ENCODE measurements at places on chromosomes 3 and 15.
A peak's percentile ranks its signal among the peaks of the same experiment; 100 is the strongest.

DNA sequence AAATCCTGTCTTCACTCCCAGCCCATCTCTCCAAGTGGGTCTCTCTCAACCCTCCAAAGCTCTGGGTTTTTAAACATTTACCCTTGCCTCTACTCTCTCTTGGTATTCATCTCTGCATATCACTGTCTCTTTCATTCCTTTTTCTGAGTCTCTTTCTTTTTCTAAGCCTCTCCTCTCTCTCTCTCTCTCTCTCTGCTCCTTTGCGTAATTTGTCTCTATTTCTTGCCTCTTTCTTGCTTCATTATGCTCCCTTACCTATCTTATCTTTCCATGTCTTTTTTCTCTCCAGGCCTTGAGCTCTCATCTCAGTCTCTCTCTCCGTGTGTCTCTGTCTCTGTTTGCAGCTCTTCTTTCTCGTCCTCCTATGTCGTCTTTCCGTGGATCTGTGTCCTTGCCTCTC, 678 bp upstream of the SCAMP5 start:
- DNase-seq: no peak

DNA sequence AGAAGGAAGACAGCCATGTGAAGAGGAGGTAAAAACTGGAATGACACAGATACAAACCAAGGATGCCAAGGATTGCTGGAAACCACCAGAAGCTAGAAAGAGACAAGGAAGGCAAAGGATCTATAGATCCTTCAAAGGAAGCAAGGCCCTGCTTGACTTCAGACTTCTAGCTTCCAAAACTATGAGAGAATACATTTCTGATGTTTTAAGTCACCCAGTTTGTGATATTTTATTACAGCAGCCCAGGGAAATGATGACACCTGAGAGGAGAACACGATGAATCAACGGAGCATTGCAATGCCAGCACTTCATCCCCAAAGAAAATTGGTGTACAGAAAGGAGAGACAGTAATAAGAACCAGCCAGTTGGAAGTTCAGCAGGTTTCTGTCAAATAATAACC, 116.3 kb downstream of the MAGI1 start:
- no peak for DNase-seq

DNA sequence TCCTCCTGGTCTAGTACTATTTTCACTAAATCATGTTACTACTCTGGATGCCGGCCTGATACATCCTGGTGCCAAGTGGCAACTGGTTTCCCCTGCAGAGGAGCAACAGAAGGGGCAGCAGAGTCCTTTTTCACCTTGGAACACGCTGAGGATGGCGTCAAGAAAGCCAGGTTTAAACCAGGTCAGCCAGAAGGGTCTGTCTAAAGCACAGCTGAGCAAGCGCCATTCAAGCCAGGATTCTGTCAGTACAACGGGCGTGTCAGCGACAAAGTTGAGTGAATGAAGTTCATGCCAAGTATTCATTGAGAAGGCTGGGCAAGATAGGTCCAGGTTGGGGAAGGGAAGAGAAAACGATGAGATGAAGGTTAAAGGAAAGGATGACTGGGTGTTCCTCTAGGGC, 88.2 kb downstream of the FBN1 start:
- DNase-seq: no peak

GRCh38 chr3:49869525-49870126, at the start of gene CAMKV:
Gene CAMKV, minus strand, starts transcription at chr3:49869906. Its CDS starts 7,518 bp downstream, at chr3:49862388.
- peak; percentile 2 for DNase-seq

GRCh38 chr3:31462050-31462569, 70.6 kb upstream of the STT3B start:
- DNase-seq: peak; percentile 36

- no peak for DNase-seq
Measured at GRCh38 chr15:72369964-72370363, 5.8 kb downstream of the HEXA start.

DNA sequence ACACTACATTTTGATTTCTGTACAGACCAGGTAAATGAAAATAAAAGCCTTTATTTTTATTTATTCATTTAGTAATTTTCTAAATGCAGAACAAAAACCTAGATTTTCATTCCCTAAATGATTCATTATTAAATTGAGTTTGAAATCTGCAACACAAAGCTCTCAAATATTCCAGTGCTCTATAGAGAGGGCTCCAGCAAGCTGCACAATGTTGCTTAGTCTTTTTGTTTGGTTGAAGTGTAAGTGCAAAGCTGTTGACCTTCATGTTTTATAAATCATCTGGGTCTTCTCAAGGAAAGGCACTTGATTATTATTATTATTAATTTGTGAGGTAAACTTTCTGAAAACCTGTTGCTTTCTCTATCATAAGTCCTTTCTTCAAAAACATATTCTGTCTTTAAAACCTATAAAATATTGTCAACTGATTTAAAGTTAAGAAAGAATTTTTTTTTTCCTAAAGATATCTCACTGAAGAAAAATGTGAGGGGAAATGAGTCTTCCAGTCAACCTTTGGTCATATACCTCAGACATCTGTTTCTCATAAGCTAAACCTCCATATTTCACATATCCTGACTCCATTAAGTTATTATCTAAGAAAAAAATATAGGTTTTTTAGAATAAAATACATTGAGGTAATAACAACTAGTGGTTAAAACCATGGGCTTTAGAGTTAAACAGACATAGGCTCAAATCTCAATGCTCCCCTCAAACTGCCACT, 100.7 kb downstream of the ZIC4 start:
- no peak for DNase-seq

GRCh38 chr3:89280822-89281365, 173.5 kb downstream of the EPHA3 start:
- DNase-seq: no peak

DNA sequence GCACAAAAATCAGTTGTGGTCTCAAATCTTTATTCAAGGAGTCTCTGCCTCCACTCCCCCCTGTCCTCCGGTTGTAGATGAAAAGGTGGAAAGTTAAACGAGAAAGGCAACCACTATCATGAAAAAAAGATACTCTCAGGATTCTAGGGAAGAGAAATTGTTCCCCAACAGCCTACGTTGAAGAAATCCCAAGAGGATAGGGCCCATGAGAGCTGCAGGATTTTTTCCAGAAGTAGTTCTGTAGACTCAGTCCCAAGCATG, 14.3 kb downstream of the ZIC1 start:
- no peak for DNase-seq

DNA sequence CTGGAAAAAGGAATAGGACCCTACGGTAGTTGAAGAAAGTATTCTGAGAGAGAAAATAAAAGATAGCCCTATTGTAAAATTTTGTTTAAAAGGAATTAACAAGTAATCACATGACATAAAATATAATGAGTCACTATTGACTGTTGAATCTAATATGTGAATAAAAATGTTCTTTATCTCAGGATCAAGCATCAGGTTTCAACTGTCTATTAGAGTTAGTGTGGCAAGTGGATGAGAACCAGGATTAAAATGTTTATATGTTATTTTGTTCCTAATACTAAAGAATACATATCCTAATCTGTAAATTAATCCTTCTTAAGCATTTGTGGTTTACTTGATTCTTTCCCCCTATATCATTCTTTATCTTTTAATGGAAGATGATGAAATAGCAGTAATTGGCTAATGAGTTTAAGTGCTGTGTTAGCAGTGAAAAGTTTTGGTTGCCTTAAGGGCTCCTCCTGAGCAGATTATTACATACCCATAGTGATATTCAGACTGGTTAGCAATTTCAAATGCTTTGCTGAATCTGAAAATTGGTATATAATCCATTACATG, 101.8 kb upstream of the BCHE start:
- no peak for DNase-seq

DNA sequence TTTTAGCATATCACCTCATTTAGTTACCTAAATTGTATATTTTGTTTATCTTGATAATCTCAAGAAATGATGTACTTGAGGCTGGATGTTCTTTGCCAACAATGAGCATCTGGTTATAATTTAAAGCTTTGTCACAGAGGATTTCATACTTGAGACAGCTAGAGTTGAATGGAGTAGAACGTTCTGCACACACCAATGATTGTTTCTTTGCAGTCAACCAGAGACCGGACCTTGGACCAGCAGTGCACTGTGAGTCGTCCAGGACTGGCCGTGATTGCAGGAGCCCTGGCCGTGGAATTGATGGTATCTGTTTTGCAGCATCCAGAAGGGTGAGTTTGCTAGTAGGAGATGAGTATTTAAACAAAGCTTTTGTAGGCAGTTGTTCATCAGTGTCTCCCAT, 90.4 kb downstream of the ATG7 start:
- no peak for DNase-seq

DNA sequence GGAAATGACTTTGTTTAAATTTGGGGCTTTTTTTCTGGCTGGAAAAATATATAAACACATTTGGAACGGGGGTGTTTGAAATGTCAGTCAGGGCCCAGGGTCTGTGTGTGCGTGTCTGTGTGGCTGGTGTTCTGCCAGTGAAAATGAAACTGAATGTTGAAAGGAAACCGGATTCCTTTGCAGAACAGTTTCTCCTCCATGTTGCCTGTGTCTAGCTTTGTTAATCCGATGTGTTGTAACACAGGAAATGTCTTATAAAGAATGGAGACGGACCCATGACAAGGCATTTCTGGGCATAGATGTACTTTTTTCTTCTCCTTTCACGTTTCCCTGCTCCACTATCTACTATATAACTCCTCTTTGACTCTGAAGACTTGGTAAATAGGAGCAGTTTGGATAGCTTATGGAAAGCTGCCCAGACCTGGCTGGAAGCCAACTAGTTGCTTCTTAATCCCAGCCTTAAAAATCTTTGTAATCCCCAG, 2.8 kb downstream of the SQOR start:
- DNase-seq: no peak

DNA sequence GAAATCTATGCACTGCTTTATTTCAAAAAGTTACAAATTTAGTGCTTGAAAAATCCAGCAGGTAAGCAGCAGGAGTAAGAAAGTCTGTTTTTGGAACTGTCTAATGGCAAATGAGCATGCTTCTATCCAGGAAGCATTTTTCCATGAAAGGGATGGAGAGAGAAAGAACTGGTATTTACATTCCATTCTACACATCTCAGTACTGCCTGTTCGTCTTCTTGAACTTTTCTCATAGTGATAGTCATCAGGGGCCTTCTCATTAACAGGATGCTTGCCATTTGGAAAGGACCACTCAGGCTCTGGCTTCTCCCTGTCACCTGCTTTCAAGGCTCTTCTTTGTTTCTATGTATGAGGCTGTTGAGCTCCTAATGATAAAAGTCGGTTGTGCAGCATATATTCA, 267.3 kb upstream of the IL12A start:
- no peak for DNase-seq

DNA sequence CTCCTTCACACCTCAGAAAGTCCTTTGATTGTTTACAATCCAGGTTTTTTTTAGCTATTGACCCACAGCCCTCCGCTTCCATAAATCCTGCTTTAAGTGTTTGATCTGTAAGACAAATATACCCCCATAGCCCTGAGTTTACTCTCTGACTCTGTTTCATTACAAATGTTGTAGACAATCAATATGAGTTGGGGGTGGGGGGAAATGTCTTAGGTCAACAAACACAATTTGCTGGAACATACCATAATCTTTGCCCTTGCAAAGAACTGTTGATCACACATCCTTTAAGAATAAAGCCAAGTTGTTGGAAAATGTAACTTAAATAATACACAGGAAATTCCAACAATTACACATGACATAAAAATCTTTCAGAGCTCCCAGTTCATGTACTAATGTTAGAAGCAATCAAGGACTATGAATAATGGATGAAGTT, 301.8 kb upstream of the SEMA6D start:
- DNase-seq: peak; percentile 12

DNA sequence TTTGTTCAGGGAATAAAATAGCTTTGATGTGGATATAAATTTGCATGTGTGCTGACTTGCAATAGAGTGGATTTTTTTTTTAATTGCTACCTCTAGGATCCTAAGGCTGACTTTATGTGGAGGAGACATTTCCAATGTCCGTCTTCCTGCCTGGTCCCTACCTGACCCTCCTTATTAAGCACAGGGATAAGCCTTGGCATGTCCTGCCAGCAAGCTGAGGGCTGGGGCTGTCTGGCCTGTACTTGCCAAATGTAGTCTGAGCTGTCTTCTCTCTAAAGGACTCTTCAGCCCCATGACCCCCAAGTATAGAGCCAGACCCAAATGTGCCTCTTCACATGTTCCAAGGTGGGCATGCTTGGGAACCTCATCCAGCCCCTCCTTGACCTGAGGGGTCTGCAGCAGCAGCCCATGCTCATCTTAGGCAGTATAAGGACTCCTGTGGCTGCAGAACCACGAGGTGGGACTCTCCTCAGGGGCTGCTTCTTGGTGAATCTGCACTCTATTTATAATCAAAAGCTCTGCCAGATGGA, 88.8 kb downstream of the CACNA1D start:
- DNase-seq: no peak

- no peak for DNase-seq
Measured at GRCh38 chr15:77717333-77717990, 84.8 kb upstream of the LINGO1 start.

DNA sequence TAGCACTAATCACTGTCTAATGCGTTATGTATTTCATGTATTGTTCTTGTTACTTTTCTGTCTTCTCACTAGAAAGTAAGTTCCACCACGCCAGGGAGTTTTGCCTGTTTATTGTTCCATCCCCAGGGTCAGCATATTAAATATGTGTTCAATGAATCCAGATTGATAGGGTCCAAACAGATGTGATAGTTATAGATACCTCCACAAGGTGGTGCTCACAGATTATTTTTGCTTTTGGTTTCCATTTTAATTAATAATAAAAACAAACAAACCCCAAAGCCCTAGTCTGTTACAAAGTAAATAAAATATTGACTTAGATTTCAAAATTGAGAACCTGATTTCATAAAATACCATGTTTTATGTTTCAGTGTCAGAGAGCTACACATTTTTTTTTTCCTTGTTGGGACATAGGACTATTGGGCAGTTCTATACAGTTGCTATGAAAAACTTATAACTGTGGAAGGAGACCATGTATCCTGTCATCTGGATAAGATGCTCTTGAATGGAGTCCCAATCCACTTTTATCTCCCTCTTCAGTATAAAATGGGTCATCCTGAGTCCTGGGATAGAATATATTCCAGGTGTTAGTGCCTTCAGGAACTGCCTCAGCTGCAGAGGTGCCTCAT, 12.4 kb downstream of the OTOL1 start:
- no peak for DNase-seq

DNA sequence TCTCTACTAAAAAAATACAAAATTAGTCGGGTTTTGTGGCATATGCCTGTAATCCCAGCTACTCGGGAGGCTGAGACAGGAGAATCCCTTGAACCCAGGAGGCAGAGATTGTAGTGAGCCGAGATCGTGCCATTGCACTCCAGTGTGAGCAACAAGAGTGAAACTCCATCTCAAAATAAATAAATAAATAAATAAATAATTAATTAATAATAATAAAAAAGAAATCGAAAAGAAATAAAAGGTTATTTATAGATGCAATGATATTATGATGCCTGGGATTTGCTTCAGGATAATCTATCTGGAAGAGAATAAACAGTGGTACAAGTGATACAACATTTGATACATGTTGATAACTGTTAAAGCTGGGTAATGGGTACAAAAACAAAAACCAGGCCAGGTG, 58.6 kb downstream of the SOX2 start:
- no peak for DNase-seq

DNA sequence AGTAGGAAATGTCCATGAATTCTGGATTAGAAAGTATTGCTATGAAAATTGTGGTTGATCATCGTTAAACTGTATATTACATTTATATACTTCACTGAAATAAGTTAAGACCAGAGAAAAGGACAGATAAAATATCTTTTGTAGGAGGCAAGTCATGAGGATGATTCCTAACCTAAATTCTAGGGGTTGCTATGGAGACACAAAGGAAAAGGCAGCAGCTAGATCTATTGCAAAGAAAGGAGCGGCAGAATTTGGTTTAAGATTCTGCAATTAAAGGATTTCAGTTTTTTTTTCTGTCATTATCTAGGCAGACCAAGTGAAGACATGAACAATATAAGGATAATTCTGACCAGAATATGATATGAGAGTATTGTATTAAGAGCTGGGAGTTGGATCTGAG, 136.1 kb downstream of the CHL1 start:
- DNase-seq: no peak

GRCh38 chr15:69784798-69785566, 312.7 kb downstream of the TLE3 start:
- no peak for DNase-seq

All from NCI-H345 (cell line).